Activated naive CD4-positive, alpha-beta T cell treated with anti-CD3 and anti-CD28 coated beads, Interleukin-2, amount 50 U/mL, for 16 hours (primary cell): ENCODE measurements at places on chromosomes 3 and 15.

- no peak for DNase-seq
Observed at GRCh38 chr3:116897382-116897781, 187.8 kb downstream of the TUSC7 start.

DNA sequence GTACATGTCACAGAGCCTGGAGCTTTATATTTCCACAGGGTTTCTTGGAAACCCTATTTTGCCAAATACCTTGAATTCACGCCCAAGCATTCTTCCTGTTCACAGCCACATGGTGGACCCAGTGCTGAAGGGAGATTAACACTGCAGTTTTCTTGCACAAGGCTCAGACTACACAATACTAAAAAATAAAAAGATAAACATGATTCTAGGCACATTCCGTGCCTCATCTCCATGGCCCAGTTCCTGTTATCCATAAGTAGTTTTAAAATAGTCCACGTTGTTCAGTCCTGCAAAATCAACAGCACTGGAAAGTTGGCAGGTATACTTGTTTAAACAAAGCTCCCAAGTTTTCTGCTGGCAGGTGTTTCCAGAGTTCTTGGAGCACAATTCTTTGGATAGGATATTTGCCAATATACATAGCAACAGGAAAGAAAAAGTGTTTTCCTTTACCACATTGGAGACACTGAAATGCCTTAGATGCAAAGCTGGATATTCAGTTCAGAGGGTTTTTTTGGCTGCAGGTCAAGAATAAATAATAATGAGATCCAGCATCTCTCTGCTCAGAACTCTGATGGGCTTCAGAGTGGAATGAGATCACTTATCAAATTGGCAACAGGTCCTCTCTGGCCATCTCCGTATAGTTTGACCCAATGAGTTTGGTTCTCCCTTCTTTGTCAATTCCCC, 88.1 kb upstream of the TGFBR2 start:
- no peak for DNase-seq

DNA sequence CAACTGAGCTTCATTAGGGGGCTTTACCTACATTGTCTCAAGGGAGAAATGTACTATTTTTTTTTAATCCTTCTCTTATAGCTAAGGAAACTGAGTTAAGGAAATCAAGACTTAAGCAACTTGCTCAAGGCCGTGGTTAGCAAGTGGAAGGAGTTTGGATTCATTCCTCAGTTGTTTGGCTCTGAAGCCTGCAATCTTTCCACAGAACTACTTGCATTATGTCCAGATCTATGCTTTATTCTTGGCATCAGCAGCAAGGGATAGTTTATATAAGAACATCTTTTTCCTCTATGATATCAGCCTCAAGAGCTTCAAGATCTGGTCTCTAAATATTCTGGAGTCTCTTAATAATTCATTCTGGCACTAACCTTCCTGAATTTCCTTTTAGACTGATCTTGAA, 182.4 kb downstream of the SV2B start:
- no peak for DNase-seq

DNA sequence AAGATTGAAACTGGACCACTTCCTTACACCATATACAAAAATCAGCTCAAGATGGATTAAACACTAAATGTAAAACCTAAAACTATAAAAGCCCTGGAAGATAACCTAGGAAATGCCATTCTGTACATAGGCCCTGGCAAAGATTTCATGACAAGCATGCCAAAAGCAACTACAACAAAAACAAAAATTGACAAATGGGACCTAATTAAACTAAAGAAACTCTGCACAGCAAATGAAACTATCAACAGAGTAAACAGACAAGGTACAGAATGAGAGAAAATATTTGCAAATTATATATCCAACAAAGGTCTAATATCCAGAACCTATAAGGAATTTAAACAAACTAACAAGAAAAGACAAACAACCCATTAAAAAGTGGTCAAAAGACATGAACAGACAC, 173.1 kb upstream of the CCDC54 start:
- no peak for DNase-seq

GRCh38 chr3:110126065-110126464, 788.7 kb upstream of the DPPA4 start:
- DNase-seq, result no peak

DNA sequence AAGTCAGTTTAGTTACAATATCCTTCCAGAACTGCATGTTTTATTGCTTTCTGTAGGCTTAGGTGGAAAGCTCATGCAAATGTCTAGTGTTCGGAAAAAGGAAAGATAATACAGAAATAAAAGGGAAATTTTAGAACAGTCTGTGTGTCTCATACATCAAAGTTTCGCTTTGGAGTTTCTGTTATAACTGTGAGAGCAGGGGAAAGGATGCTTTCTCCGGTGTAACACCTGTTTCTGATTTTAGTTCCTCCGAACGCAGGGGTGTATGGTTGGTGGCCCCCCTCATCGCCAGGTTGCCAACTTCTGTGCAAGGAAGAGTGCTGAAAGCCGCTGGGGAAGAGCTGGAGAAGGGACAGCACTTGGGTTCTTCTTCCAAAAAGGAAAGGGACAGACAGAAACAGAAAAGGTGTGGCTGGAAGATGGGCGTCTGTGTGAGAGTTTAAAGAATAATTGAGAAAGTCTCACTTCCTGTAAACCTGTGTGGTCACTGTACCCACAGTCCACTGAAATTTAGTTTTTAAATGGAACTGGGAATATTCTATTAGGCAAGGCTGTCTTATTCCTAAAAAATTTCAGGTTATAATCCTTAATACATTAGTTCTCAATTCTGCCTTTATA, 6.7 kb downstream of the P2RY12 start:
- no peak for DNase-seq

- no peak for DNase-seq
Observed at GRCh38 chr15:72060687-72061250, 57.2 kb downstream of the MYO9A start.

GRCh38 chr3:193391902-193392301, 13.3 kb upstream of the ATP13A5 start:
- DNase-seq, result no peak

- no peak for DNase-seq
Observed at GRCh38 chr15:87267798-87268197, 988.7 kb downstream of the NTRK3 start.

GRCh38 chr3:107065094-107065861, 312.0 kb upstream of the CCDC54 start:
- no peak for DNase-seq

- no peak for DNase-seq
Observed at GRCh38 chr3:111269777-111270176, 198.2 kb downstream of the NECTIN3 start.

- no peak for DNase-seq
Observed at GRCh38 chr3:129382366-129382765, 46.1 kb downstream of the EFCAB12 start.

DNA sequence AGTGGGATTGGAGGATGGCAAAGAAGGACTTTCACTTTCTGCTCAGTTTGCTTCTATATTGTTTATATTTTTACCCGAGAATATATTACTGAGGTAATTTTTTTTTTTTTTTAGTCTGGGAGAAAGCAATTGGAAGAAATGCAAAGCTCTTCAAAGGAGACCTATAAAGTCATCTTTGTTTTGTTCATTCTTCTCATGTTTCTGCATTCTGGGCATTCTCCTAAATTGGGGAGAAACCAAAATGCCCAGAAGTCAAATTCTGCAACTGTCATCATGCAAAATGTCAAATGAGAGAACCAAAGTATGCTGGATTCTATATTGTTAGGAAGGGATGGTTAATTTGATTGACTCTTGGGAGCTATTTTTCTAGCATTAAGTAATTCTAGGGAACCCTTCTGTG, 168.3 kb upstream of the TSC22D2 start:
- no peak for DNase-seq

DNA sequence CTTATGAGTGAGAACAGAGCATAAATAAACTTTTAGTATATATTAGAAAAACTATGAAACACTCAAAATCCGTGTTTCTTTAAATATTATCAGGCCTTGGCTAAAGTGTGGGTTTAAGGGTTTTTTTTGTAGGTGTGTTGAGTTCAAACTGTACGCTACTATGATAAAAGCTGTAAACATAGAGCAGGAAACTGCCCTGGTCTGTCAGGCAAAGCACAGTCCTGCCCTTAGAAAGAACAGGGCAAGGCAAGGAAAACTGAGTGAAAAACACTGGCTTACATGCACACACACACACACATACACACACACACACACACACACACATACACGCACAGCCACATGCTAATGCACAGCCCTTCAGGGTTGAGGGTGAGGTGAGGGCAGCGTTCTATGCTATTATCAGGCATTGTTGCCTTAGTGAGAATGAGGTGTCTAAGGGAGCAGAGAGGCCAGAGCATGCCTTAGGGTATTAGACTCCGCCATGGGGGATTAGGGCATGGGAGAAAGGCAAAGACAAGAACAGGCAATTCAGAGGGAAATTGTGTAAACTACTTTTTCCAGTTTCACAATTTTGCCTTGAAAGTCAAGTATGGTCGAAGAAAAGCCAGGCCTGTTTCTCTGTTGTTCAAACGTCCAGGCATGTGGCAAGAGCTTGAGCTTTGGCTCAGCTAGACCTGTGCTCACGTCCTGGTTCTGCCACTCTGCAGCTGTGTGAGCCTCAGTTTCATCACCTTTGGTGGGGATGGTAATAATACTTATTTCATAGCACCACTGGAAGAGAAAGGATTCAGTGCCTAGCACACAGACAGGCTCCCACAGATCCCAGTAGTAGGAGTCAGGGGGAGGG, 36.3 kb upstream of the TPM1 start:
- no peak for DNase-seq

DNA sequence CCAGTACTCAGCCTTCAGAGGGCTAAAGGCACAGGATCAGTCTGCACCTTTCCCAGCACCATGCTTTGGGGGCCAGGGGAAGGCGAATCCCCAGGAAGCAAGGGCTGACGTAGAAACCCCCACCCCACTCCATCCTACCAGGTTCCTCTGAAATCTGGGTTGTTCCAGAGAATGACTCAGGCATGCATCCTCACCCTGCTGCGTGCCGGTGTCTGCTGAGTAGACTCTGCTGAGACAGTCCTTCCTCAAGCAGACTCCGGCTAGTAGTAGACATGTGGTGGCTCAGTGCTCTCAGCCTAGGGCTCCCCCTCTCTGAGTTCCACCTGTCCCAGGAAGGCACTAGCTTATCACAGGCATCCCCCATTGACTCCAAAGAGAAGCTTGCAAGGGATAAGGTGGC, 9.0 kb downstream of the TMEM43 start:
- no peak for DNase-seq

- no peak for DNase-seq
Observed at GRCh38 chr3:148214705-148215104, 483.0 kb upstream of the AGTR1 start.

GRCh38 chr3:187208159-187208558, 10.9 kb downstream of the RTP1 start:
- DNase-seq, result no peak

GRCh38 chr3:8621872-8622271, 22.7 kb downstream of the SSUH2 start:
- DNase-seq, result no peak

DNA sequence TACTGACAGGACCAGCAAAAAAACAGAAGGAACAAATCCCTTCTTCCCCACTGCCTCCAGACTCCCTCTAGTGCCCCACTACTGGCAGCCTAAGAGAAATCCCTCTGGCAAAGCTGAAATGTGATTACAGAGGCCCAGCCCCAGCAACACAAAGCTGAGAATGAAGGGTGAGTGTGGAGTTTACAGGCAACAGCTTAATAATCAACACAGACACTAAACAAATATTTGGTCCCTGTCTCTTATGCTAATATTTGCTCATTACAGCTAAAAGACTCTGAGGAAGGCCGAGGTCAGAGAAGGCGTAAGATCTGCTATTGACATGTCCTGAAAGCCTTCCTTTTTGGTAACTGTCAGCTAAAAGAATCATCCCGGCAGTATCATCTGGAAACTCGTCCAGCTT, 308.5 kb upstream of the RASGRP1 start:
- DNase-seq, result no peak

DNA sequence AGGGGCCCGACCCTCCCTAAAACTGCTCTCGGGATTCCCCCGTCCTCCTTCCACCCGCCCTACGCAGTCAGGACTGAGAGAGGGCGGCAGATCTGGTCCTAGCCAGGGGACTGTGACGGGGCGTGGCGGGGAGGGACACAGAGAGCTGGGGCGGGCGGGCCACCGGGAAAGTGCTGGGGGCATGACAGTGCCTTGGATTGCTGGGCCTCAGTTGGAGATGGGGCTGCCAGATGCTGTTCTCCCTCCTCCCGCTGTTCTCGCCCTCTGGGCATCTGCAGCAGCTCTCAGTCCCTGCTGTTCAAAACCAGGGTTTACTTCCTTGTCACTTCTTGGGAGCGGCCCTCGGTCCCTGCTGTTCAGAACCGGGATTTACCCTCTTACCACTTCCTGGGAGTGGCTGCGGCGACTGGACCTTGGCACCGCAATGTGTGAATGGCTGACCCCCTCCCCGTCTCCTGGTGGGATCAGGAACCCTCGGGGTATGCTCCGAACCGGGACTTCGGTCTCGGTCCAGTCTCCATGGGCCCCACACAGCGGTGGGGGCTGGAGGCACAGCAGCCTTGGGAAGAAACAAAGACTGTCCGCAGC, 1.8 kb upstream of the RPP25 start:
- peak; percentile 18 for DNase-seq

DNA sequence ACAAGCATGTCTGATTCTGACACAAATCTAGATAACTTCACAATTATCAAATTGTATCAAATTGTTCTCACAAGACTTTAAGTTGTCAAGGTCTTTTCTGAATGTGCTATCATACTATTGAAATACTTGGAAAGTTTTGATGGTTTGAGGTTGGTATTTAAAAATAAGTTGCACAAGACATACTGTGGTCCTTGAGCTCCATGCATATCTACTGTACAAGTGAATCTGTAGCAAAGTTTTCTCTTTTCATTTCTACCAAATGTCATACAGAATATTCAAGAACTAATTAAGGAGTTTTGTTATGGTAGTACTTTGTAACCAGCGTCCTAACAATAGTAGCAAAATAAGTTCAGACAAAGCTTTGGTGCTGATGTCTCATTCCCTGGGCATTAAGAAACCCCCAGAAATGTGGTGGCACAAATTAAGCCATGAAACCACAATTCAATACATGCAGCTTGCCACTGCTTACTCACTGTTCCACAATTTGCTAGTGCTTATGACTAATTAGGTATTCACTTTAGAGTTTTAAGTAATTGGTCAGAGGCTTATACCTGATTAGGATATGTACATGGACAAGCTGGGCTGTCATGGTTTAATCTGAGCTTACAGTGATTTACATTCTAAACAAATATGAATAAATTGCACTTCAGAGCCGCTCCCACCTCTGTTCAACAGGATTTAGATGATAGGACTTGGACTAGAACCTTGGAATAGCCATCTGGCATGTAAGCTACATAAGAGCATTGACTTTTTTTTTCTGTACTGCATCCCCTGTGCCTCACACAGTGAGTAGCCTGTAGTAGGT, 8.8 kb downstream of the TBC1D23 start:
- DNase-seq, result no peak

GRCh38 chr3:185766329-185767001, 58.4 kb downstream of the IGF2BP2 start:
- no peak for DNase-seq

- DNase-seq, result no peak
Observed at GRCh38 chr15:92146511-92147150, 247.1 kb upstream of the ST8SIA2 start.

- peak; percentile 19 for DNase-seq
Observed at GRCh38 chr15:59298225-59298853, 74.3 kb downstream of the MYO1E start.
